Erythroblast (primary cell): ENCODE measurements at places on chromosomes 1 and 21.

- no peak for DNase-seq
Observed at GRCh38 chr1:78095593-78095992, 49.8 kb downstream of the GIPC2 start.

- DNase-seq, result no peak
Observed at GRCh38 chr1:1979482-1980165, 24.0 kb downstream of the CFAP74 start.

- DNase-seq, result no peak
Observed at GRCh38 chr1:70003211-70003908, 202.0 kb downstream of the LRRC40 start.

DNA sequence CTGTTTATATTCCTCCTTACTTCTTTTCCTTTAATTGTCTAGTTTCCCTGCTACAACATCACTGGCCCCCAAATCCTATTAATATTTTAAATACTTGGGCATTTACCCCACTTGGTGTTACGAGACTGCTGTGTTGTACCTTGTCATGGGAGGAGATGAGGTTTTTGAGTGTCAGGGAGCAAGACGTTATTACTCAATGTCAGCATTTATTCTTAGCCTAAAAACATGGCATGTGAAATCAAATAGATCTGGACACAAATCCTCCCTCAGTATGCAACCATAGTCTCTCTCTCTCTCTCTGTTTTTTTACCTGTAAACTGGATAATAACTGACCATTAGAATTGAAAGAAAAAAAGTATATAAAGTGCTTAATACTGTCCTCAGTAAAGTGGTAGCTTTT lies 4.6 kb downstream of the LRRC8B start:
- DNase-seq, result no peak

GRCh38 chr21:41064334-41064791 lies 103.6 kb upstream of the BACE2 start:
- no peak for DNase-seq

GRCh38 chr1:27868556-27868931 lies 3.8 kb upstream of the THEMIS2 start:
- no peak for DNase-seq

GRCh38 chr1:59415881-59416280 lies 119.0 kb downstream of the FGGY start:
- DNase-seq, result no peak

GRCh38 chr1:24541711-24542346 lies 14.1 kb upstream of the NCMAP start:
- DNase-seq, result peak; percentile 13

- no peak for DNase-seq
Observed at GRCh38 chr1:10664251-10664650, 132.2 kb downstream of the CASZ1 start.

GRCh38 chr1:64121766-64122385 lies 81.5 kb upstream of the UBE2U start:
- no peak for DNase-seq

- DNase-seq, result no peak
Observed at GRCh38 chr1:67192902-67193301, 26.6 kb downstream of the IL23R start.

GRCh38 chr1:111648806-111649205 lies 29.2 kb downstream of the RAP1A start:
- peak; percentile 57 for DNase-seq

GRCh38 chr1:196148367-196148970 lies 459.8 kb downstream of the KCNT2 start:
- peak; percentile 60 for DNase-seq

GRCh38 chr21:14875704-14876523 lies 188.9 kb downstream of the NRIP1 start:
- DNase-seq, result no peak

DNA sequence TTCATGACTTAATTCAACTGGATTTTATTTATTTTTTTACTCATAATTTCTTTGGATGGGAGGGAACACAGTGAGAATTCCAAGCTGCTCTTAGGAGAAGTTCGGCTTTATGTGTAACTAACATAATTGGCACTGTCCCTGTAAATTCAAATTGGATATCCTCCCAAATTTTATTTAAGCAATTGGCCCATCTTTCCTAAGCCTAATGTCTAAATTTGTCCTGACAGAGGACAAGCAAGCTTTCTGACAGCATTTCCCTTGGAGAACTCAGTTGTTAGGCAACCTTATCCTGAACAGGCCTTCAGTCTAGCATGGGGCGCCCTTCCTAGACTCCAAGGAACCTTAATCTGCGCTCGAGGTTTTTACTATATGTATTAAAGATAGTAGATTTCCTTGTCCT lies 550.3 kb downstream of the NUF2 start:
- no peak for DNase-seq

- DNase-seq, result no peak
Observed at GRCh38 chr1:201739080-201739479, 89.9 kb upstream of the IPO9 start.

DNA sequence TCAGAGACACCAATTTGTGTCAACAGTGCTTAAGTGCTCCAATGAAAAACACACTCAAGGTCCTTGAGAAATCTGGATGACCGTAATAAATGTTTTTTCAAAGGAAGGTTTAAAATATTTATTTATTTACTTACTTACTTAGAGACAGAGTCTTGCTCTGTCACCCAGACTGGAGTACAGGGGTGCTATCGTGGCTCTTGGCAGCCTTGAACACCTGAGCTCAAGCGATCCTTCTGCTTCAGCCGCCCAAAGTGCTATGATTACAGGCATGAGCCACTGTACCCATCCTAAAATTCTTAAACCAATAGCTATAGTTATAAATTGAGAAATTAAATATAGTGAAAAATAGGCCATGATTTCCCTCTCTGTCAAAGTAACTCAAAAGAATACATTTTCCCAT lies 17.3 kb upstream of the ERICH3 start:
- no peak for DNase-seq

GRCh38 chr1:41653574-41653973 lies 169.1 kb upstream of the EDN2 start:
- DNase-seq, result no peak

- no peak for DNase-seq
Observed at GRCh38 chr1:186144505-186144904, 230.5 kb downstream of the TPR start.

- no peak for DNase-seq
Observed at GRCh38 chr1:208979776-208980175, 603.7 kb upstream of the CAMK1G start.

- no peak for DNase-seq
Observed at GRCh38 chr1:53704804-53705445, 34.0 kb downstream of the GLIS1 start.

GRCh38 chr1:48876330-48876785 lies 99.7 kb upstream of the BEND5 start:
- DNase-seq, result no peak

- no peak for DNase-seq
Observed at GRCh38 chr1:25816112-25816718, 3.5 kb upstream of the MTFR1L start.

- DNase-seq, result no peak
Observed at GRCh38 chr1:47754221-47754620, 243.0 kb downstream of the TRABD2B start.

- no peak for DNase-seq
Observed at GRCh38 chr1:76921590-76921989, 54.3 kb downstream of the ST6GALNAC5 start.

- DNase-seq, result no peak
Observed at GRCh38 chr1:220135755-220136154, 41.8 kb downstream of the IARS2 start.

- DNase-seq, result no peak
Observed at GRCh38 chr1:21321963-21322680, 31.9 kb upstream of the ECE1 start.

GRCh38 chr1:63590166-63590560 lies 3.0 kb upstream of the PGM1 start:
- DNase-seq, result no peak

- no peak for DNase-seq
Observed at GRCh38 chr1:56590520-56591011, 11.2 kb upstream of the PLPP3 start.

DNA sequence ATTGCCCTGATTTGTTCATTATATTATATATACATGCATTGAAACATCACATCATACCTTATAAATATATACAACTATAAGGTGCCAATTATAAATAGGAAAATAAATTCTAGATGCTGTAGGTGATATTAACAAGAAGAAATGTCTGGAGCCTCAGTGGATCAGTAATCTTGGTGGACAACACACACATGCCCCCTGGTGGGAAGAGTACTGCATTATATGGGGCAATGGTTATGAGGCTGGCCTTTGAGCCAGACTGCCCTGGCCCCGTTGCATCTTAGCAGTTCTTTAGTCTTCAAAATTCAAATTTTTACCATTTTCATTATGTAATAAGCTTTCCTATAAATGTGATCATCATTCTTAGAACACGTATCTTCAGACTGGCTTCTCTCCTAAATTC lies 335.0 kb upstream of the GREM2 start:
- DNase-seq, result peak; percentile 10

GRCh38 chr1:5623399-5623798 lies 368.8 kb downstream of the NPHP4 start:
- DNase-seq, result no peak

- DNase-seq, result no peak
Observed at GRCh38 chr1:192729500-192729899, 79.3 kb upstream of the RGS2 start.

- DNase-seq, result no peak
Observed at GRCh38 chr1:160647329-160647720, 481 bp upstream of the SLAMF1 start.

- DNase-seq, result no peak
Observed at GRCh38 chr1:156796340-156797097, 20.1 kb downstream of the SH2D2A start.

- no peak for DNase-seq
Observed at GRCh38 chr1:60036856-60037460, 36.6 kb downstream of the C1orf87 start.

- DNase-seq, result peak; percentile 19
Observed at GRCh38 chr1:70745199-70745598, 302.4 kb downstream of the PTGER3 start.

- no peak for DNase-seq
Observed at GRCh38 chr1:202411422-202411821, 62.9 kb downstream of the PPP1R12B start.

GRCh38 chr1:3914911-3915310 lies 14.8 kb upstream of the C1orf174 start:
- DNase-seq, result no peak

- DNase-seq, result no peak
Observed at GRCh38 chr1:149879556-149879955, 19.8 kb upstream of the BOLA1 start.

- DNase-seq, result no peak
Observed at GRCh38 chr1:161092621-161093028, 3.3 kb upstream of the NECTIN4 start.

DNA sequence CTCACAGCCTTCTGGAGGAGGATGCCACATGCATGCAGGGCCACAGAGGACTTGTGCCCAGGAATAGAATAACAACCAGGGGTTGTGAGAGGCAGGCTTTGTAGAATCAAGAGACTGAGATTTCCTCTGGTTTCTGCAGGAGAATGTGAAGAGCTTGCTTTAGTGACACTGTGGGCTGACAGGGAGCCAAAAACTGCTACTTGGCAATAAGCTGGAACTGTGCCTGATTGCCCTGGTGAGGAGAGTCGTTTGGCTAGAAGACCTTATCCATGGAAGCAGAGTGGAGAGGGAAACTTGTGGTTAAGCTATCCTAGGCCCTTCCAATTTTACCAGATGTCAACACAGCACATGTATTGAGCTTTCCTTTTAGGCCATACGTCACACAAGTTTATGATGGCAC lies 902.1 kb downstream of the MRPL39 start:
- no peak for DNase-seq

DNA sequence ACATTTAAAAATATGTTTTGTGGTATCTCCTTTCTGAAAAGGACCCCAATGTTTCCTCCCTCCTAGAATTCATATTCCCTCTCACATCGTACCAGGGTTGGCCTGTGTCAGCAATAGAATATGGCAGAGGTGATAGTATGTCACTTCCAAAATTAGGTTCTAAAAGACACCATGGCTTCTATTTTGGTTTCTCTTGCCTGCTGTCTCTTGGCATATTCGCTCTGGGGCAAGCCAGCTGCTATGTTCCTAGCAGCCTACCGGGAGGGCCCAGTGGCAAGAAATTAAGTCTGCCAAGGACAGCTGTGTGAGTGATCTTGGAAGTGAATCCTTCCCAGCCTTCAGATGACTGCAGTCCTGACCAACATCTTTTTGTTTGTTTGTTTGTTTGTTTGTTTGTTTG lies 92.9 kb upstream of the PPM1J start:
- no peak for DNase-seq

GRCh38 chr1:231170875-231171274 lies 9.0 kb downstream of the TRIM67 start:
- peak; percentile 30 for DNase-seq

- DNase-seq, result no peak
Observed at GRCh38 chr1:185058876-185059275, 13.5 kb downstream of the RNF2 start.

GRCh38 chr1:112579801-112580510 lies 39.0 kb downstream of the ST7L start:
- no peak for DNase-seq

GRCh38 chr1:231351816-231352215 lies 13.7 kb downstream of the SPRTN start:
- no peak for DNase-seq
